ENCODE measurements at places on chromosomes 5 and 9.

DNA sequence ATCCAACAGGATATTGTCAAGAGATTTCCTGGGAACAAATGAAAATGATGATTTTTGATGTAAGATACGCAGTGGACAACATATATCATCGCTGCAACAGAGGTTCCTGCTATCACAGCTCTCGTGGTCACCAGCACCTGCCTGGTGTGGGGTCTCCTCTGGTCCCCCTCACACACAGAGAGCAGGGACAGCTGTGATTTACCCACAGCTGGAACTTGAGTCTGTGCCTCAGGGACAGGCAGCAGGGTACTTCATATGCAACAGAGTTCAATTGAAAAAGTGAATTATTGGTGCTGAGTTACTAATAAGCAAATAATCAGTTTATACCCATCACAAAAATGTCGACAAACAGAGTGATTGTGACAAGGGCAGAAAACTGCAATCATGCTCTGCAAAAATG, 93.4 kb downstream of the LMX1B start:
- DNase-seq: no peak

- no peak for DNase-seq
Measured at GRCh38 chr5:52523701-52524100, 264.0 kb upstream of the ITGA1 start.

- DNase-seq: no peak
Measured at GRCh38 chr9:125254231-125254630, 7.4 kb upstream of the GAPVD1 start.

GRCh38 chr9:137499858-137500661, 40.9 kb upstream of the NSMF start:
- no peak for DNase-seq

DNA sequence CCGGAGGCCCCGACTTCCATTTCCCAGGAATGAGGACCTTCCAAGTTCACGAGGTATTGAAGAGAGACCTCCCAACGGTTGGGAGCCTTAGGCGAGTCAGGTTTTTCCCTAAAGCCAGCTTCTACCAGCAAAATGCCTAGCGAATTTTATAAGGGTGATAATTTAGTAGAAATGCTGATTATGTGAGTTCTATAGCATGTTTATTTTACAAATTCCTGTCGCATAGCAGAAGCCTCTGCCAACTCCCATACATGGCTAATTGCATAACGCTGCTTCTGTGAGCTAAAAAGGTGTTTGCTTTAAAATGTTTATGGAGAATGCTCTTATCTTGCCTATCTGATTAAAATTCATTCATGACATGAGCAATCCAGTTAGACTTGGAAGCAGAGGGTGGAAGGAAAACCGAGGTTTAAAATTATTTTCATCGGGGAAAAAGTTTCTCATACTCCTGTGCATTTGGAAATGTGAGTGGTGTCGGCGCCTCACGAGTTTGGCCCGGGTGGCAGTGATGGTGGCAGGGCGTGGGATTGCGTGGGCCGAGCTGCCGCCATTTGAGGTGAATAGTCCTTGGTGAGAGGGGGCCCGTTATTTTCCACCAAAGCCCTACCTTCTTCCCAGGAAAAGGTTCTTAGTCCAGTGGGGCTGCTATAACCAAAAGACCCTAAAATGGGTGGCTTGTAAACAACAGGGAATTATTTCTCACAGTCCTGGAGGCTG, 104.4 kb upstream of the FCN2 start:
- DNase-seq: no peak

DNA sequence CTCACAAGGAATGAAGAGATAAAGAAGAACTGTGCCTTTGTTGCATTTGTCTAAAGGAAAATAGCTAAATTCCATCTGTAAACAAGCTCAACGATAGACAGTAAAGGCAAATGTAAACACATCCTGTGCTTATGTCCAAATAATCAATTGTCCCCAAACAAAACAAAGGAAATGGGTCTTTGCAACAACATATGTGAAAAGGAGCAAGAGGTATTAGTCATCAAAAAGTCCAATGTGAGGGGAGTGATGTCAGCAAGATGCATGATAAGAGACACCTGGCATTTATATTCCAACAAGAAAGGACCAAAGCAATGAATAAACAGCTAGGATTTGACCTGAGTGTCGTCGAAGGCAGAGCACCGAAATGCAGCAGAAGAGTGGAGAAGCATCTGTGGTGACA, 209.1 kb downstream of the ASTN2 start:
- DNase-seq: no peak

- no peak for DNase-seq
Measured at GRCh38 chr5:155938051-155938450, 388.9 kb upstream of the SGCD start.

GRCh38 chr9:126131066-126132010, 195.3 kb upstream of the MVB12B start:
- DNase-seq: no peak

DNA sequence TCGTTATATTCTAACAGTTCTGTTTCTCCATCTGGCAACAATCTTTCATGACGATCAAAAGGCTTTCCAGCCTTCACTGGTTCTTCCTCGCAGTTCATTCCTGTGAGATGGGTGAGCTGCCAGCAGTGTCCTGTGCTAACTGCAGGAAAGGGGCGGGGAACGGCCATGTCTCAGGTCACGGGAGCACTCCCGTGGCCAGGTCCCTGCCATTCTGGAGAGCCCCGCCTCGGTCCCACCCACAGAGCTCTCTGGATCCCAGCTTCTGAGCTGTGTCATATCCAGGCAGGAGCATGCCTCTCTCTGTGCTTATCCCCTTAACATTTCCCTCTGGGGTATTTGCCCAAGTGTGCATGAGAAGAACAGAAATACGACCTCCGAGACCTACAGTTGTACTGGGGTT, 297.8 kb upstream of the IRX2 start:
- no peak for DNase-seq

DNA sequence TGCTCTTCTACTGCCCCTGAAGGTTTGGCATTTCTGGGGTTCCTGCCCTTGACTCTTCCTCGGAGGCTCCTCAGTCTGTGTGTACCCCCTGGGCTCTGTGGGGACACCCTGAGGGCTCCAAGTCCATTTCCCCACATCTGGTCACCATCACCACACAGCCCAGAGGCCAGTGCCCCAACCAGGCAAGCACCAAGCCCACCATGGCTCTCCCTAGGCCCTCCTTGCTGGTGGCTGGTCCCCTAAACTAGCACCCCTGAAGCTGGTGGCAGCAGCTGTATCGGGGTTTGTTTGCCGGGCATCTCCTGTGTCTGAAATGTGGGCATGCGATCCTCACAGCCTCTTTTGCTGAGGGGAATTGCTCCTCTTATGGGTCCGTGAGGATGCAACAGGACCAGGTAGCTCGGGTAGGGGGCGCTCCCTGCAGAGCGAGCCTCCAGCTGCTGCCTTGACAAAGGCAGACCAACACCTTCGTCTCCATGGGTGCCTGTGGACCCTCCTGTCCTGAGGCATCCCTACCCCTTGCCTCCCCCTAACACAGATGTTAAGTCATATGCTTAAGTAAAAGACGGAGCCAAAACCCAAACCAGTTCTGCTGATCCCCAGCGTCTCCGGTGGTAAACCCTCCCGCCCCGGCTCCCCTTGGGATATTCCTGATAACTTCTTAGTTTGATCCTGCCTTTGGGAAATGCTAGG, 138.9 kb upstream of the IRX4 start:
- DNase-seq: no peak

GRCh38 chr5:160506006-160507004, 84.7 kb downstream of the PTTG1 start:
- DNase-seq: no peak

- DNase-seq: no peak
Measured at GRCh38 chr9:116797276-116797675, 110.2 kb downstream of the TRIM32 start.

DNA sequence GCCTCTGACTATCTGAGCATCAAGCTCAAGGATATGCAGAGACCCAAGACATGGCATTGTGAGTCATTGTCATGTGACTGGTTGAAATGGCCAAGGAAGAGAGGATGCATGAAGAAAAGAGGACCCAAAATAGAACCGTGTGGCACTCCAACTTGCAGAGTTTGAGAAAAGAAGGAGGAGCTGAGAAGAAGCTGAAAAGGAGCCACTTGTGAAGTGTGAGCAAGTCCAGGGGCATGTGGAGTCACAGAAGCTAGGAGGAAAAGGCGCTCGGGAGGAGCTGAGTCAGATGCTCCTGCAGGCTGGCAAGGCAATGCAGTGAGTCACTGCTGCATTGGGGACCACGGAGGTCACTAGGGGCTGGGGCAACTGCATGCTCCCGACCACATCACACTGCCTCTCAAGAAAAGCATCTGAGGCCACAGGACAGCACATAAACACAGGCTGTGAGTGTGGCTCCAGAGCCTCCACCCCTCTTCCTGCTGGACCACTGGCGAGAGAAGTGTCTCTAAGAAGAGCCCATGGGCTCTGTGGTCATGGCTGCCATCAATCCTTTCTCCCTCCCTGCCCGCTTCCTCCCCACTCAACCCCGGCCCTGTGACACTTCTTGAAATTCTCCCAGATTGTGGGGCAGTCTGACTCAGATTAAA, 197.6 kb downstream of the DRD1 start:
- DNase-seq: no peak

DNA sequence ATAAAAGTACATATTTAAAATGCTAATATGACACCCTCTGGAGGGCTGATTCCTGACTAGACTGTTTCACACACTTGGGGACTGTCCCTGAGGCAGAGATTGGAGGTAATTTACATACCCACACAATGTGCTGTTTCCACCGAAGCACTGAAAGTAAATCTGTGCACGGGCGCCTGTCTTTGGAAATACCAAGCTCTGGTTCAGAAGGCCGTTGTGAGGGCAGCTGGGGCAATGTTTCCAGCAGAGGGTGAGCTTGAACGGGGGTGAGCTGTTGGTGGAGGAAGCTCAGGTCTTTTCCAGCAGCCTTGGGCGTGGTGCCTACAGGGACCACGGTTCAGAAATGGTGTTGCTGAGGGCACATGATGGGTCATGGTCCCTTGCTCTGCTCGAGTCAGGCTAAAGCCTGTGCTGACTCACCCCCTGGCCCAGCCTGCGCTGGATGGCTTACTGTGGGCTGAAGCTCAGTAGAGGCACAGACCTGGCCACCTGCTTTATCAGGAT, 25.8 kb upstream of the HMCN2 start:
- DNase-seq: no peak

DNA sequence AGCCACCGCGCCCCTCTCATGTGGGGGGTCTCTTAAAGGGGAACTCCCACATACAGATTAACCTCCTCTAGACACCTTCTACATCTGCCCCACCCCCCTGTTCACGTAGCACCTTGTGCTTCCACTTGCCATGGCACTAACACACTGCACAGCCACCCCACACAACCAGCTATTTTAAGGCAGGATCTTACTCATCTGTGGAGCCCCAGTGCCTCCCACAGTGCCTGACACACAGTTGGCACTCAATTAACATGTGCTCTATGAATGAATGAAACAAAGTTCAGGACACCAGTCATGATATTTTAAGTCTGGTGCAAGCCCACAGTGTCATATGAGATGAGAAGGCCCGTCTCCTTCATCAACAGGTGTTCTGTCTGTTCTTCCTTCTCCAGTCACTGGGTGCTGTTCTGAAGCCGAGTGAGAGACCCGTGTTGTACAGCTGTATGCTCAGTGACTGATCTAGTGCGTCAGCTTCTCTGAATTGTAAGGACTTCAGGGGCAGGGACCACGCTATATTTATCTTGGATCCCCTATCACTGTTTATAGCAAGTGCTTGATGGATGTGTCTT, 149.1 kb downstream of the TLE1 start:
- no peak for DNase-seq

GRCh38 chr9:133377721-133378216, 1.6 kb downstream of the STKLD1 start:
- DNase-seq: no peak

GRCh38 chr9:133023117-133023890, 7.5 kb upstream of the GTF3C5 start:
- DNase-seq: no peak

DNA sequence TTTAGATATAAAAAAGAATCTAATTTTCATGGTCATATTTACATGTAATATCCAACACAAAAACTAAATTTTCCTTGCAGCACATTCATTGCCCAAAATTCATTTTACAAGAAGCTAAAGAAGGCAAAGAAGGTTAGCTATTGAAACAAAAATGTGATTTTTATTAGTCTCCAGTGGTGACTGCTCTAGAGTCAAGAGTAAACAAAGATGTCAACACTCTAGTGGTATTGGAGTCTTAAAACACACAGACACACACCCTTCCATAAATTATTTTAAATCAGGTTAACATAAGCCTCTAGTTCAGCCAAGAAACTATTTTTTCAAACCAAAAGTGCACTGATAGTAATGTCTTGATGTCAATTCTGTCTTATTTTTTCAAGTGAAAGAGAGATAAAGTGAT, 329.2 kb downstream of the ZNF608 start:
- no peak for DNase-seq

DNA sequence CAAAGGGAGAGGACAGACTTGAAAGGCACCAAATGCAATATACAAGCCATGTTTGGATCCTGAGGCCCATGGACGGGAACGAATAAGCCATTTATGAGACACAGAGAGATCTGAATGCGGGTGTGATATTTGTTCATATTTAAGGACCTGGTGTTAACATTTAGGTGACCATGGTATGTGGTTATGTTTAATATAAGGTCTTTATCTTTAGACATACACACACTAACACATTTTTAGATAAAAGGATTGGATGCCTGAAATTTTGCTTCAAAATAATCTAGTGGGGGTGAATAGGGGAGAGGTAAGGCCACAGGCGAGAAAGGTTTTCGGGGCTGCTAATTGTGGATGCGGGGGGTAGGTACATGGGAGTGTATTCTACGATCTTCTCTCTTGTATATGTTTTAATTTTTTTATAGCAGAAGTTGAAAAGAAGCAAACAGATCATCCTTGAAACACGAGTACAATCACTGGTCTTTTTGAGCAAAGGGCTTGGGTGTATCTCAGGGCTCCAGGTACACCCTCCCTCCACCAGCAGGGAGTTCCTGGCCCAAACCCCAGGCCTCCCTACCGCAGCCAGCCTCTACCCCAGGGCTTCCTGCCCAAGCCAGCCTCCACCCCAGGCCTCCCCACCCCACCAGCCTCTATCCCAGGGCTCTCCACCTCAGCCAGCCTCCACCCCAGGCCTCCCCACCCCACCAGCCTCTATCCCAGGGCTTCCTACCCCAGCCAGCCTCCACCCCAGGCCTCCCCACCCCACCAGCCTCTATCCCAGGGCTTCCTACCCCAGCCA, 12.2 kb downstream of the AKNA start:
- DNase-seq: no peak

GRCh38 chr5:118611332-118611945, 376.9 kb downstream of the DTWD2 start:
- no peak for DNase-seq

- DNase-seq: no peak
Measured at GRCh38 chr9:75869236-75869635, 21.2 kb upstream of the PCSK5 start.

- no peak for DNase-seq
Measured at GRCh38 chr5:59756373-59757035, 137.0 kb downstream of the PDE4D start.

DNA sequence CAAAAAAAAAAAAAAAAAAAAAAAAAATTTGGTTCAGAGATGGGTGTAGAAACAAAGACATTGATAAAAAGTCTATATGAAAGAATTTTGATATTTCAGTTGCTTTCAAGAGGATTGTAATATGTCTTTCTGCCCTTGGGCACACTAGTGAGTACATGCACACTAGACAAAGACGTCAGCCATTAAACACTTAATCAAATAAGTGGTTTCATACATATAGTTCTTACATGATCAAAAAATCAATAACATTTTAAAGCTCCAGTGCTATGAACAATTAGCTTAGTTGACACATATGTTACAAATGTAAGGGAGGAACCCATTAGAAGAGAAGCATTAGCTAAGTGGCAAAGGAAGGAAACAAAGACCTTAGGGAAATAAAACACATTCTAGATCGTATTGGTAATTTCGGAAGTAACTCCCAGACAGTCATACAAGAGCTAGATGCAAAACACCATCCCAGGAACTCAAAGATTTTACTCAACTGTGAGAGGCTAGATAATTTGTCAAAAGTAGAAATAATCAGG, 84.5 kb upstream of the MAN2A1 start:
- no peak for DNase-seq
